Keratinocyte (primary cell): ENCODE measurements at places on chromosomes 2 and 18. TPM values are rescaled to one million over a fixed set of nuclear protein-coding genes. Genes with fewer than 3 reads are reported as not detected.
A peak's percentile ranks its signal among the peaks of the same experiment; 100 is the strongest.

Gene AOX1
- 8.3 to 13.1 TPM (median 12.2 TPM) in 3 replicates for polyA plus RNA-seq

Gene COBLL1
- polyA plus RNA-seq, result 11.1 to 25.6 TPM (median 14.9 TPM) in 3 replicates

Gene GAREM2
- 0.03 to 0.17 TPM (median 0.06 TPM) in 3 replicates for polyA plus RNA-seq

Gene ST6GAL2
- 0.08 to 0.24 TPM (median 0.14 TPM) in 3 replicates for polyA plus RNA-seq

Gene UCN
- 0.08 to 0.59 TPM (median 0.10 TPM) in 3 replicates for polyA plus RNA-seq

Gene SCYGR4
- polyA plus RNA-seq, result not detected in 3 replicates

DNA sequence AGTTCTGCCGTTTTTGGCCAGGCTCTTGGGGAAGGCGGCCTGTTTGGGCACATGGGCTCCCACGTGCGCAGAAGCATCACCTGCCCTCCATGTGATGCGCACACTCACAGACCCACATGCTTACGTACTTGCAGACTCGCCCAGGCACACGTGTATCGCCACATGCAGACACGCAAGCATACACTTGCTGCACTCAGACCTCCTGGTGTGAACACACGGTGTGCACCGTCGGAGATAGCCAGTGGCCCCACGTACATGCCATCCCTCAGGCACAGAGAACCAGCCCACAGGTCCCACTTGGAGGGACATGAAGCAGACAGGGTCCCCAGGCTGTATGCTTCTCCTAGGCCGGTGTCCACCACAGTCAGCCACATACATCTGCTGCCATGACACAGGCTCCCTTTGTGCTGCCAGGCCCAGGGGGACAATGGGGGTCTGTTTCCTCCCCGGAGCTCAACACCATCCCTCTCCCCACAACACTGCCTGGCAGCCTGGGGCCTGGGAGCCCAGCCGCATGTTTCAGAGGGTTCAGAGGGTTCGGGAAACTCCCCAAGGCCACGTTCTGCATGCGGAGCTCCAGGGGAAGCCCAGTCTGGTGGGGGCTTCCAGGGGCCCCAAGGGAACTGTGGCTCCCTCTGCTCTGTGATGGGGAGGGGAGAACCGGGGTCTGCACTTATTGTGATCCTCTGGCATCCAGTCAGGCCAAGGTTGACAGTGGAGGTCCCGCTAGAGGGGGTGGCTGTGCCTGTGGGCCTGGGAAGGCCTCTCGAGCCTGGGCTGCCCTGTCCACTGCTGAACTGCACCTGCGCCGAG, 208.1 kb upstream of the HAAO start:
- peak; percentile 81 for DNase-seq

- no peak for DNase-seq
These were observed 119.5 kb upstream of the SMIM21 start for GRCh38 chr18:75546964-75547363.

- DNase-seq, result no peak
These were observed 32.9 kb downstream of the CD28 start for GRCh38 chr2:203739351-203739750.

- DNase-seq, result no peak
These were observed 188.9 kb downstream of the C1D start for GRCh38 chr2:67873916-67874315.

GRCh38 chr2:86410581-86410980, 30.6 kb upstream of the KDM3A start:
- no peak for DNase-seq

GRCh38 chr2:106261871-106262321, 67.8 kb upstream of the UXS1 start:
- DNase-seq, result no peak

GRCh38 chr2:10811517-10811916, 1.1 kb downstream of the PDIA6 start:
- no peak for DNase-seq

- no peak for DNase-seq
These were observed 30.1 kb downstream of the IL37 start for GRCh38 chr2:112940859-112941625.

DNA sequence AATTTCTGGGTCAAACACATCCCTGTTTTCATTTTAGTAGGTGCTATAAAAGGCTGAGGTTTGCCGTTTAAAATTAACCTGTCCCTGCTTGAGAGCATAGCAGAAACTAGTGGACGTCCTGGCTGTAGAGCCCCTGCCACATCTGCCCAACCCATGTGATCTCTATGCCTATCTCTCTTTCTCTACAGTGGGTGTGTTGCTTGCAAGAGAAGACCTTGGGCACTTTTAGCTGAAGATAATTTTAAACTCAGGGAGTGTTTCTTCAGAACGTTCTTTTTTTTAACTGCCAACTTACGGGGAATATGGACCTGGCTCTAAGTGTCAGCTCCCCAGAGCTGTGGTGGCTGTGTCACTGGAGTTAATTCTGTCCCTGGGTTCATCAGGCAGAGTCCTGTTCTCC, 100.6 kb downstream of the NRP2 start:
- no peak for DNase-seq

DNA sequence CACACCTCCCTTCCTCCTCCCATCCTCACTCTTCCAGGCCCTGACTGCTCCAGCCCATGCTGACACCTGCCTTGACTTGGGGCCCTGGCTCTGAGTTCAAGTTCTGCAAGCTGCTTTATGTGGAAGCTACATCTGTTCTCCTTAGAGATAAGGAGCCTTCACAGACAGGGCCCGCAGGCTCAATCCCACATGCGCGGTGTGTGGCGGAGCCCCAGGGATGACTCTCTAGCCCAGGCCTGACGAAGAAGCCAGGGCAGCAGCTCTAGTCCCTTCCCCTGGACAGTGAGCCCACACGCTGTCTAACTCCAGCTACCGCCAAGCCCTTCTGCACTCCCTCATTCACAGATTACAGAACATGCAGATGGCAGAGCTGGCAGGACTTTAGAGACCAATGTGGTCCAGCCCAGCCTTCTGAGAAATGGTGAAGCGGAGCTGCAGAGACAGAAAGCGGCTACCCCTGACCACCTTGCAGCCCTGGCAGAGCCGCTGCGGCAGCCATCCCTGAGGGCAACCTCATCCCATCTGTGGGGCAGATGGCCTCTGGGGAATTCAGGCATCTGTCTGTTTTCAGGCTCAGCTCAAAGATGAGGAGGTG, 304.3 kb downstream of the CELF4 start:
- no peak for DNase-seq

DNA sequence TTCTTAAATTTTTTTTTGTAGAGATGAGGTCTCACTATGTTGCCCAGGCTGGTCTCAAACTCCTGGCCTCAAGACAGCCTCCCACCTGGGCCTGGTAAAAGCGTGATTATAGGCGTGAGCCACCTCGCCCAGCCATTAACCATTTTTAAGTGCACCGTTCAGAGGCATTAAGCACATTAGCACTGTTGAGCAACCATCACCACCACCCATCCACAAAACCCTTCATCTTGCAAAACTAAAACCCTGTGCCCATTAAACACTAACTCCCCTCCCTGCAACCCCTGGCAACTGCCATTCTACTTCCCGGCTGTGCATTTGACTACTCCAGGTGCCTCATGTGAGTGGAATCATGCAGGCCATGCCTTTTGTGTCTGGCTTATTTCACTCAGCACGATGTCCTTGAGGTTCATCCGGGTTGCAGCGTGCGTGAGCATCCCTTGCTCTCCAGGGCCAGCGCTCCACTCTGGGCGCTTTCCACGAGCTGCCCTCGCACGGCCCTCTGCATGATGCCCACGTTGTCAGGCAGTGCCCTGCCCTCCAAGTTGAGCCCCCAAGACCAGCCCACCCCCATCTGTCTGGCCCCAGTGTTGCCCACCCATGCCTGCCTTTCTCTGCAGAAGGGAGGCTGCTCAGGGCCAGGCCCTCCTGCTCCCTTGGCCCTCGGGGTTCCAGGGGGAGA, 63.0 kb upstream of the GLI2 start:
- DNase-seq, result no peak

DNA sequence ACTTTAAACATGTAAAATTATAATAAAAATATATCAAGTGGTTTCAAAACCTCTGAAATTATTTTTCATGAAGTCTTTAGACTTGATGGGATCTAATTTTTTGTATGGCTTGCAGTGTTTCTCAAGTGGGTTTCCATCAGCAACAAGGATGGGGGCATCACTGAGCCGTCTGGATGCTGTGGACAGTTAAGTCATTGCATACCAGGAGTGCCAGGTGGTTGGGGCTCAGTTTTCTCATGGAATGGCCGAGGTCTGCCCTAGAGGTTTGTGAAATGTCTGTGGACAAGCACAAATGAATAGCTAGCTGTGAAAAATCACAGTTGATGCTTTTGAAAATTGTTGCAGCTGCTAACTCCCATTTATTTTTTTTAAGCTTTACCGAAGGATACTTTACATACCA, 1.7 kb downstream of the PRELID3A start:
- DNase-seq, result no peak

DNA sequence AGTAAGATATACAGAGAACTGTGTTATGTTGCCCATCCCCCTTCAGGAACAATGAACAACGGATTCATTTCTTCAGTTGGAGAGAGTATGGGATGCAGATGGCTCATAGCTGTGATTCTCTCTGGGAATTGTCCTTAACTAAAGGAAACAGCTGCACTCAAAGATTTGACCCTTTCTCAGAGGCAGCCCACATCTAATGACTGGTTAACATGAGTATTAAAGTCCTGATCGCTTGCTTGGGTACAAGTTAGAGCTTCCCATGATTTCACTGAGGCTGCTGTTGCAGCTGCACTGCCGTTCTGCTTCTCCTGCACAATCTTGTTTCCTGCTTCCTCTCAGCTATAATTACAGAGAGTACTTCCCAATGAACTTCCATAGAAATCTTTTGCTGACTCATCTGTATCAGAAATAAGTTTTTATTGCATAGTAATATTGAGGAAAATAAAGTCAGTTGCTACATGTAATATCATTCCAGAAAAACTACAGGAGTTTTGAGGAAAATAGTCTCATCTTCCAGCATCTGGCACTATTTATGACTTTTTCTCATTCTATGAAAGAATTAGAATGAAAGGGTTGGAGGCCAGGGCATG, 12.8 kb upstream of the SCN9A start:
- DNase-seq, result no peak

GRCh38 chr2:197626965-197627625, 48.3 kb downstream of the RFTN2 start:
- no peak for DNase-seq

DNA sequence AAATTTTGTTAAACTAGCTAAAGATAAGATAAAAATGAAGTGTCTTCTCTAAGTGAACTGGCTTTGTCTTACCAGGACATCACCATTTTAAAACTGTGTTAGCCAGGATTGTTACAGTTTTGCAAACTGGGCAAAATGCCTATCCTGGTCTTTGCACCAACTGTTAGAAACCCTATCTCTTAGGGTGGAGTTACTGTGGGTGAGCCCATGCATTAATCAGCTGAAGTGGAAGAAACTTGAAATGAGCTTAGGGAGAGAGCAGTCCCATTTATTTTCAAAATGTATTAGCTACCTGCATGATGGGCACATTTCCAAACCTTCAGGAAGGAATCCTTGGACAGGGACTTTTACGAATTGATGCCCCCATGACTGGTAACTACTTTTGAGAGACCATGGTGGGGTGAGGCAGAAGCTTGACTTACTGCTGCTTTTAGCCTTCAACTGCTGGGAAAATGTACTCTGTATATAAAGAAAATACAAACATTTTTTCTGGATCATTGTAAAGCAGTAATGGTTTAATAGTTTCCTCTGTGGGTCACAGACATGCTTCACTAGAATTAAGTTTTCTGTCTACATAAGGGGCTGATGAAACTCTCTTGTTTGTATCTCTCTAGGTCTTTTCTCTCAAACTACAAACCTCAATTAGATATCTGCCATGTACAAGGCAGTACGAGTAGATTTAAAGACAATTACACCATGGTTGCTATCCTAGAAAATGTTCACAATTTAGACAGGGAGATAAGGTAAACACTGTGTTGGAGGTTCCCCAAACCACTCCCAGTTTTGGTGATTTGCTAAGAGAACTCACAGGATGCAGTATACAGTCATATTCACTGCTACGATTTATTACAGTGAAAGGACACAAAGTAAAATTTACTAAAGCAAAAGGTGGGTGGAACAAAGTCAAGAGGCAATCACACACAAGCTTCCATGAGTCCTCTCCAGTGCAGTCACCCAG, 321.4 kb upstream of the MMADHC start:
- DNase-seq, result no peak

- DNase-seq, result no peak
These were observed 23.7 kb upstream of the CD28 start for GRCh38 chr2:203682688-203683130.

DNA sequence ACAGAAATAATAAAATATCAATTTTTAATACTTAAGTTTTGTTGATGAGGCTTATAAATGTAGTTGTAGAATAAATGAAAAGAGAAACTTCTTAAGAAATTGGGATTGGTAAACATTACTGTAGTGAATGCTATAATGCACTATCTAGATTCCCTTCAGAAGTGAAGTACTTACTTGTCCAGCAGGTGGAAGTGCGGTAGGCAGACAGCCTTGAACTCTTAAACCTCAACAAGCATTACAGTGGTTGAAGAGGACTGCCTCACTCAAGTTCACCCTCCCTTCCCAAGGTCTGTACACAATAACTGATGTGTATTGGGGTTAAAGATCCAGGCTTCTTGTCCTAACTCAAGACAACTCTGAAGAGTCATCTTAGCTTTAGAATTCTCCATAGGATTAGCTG, 931.0 kb upstream of the LRRTM1 start:
- no peak for DNase-seq

GRCh38 chr2:43008388-43008787, 216.0 kb upstream of the HAAO start:
- DNase-seq, result no peak

- no peak for DNase-seq
These were observed 73.6 kb downstream of the CD226 start for GRCh38 chr18:69874058-69874457.

- no peak for DNase-seq
These were observed 88.9 kb upstream of the RBBP8 start for GRCh38 chr18:22844190-22844589.

GRCh38 chr2:79612999-79613398, 100.1 kb downstream of the CTNNA2 start:
- DNase-seq, result no peak

- DNase-seq, result no peak
These were observed 1.6 kb upstream of the MYL12A start for GRCh38 chr18:3245853-3246634.

- DNase-seq, result no peak
These were observed 80.4 kb downstream of the LCLAT1 start for GRCh38 chr2:30527411-30527810.
